ENCODE measurements at places on chromosomes 7 and 10. TPM values are rescaled to one million over a fixed set of nuclear protein-coding genes. Genes with fewer than 3 reads are reported as not detected.

DNA sequence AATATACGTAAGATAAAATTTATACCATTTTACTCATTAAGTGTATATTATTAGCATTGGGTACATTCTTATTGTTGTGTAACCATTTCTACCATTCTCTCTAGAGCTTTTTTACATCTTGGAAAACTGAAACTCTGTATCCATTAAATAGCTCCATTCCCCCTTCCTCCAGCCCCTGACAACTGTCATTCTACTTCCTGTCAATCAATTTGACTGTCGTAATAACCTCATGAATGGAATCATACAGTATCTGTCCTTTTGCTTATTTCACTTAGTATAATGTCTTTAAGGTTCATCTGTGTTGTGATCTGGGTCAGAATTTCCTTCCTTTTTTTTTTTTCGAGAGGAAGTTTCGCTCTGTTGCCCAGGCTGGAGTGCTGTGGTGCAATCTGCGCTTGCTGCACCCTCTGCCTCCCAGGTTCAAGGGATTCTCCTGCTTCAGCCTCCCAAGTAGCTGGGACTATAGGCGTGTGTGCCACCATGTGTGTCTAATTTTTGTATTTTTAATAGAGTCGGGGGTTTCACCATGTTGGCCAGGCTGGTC, 15.6 kb downstream of the ZRANB1 start:
- H3K36me3 ChIP-seq = no peaks in the 10 kb centered on the region
- peaks cover 63% of the 10 kb centered on the region for H3K4me1 ChIP-seq
- peak overlapping the region; percentile 55 for H3K27ac ChIP-seq

DNA sequence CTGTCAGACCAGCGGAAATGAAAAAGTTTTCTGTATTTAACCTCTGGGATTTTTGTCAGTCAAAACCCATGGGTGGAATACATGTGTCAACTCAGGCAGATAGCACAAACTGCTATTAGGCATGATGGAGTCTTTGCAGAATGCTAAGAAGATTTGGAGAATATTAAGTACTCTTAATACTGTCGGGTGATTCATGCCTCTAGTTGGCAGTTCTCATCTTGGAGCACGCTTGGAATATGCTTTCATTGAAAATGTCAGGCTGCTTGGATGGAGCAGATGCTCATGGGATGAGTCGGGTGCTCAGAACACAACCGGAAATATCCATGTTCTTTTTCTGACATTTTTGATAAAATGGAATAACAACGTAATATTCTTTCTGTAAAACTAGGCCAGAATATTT, 27.6 kb upstream of the PRKG1 start:
- no peaks in the 10 kb centered on the region for H3K36me3 ChIP-seq
- H3K4me1 ChIP-seq = peaks cover 49% of the 10 kb centered on the region
- no peak overlapping the region for H3K27ac ChIP-seq
- no peak for DNase-seq
- H3K4me3 ChIP-seq = no peak overlapping the region

DNA sequence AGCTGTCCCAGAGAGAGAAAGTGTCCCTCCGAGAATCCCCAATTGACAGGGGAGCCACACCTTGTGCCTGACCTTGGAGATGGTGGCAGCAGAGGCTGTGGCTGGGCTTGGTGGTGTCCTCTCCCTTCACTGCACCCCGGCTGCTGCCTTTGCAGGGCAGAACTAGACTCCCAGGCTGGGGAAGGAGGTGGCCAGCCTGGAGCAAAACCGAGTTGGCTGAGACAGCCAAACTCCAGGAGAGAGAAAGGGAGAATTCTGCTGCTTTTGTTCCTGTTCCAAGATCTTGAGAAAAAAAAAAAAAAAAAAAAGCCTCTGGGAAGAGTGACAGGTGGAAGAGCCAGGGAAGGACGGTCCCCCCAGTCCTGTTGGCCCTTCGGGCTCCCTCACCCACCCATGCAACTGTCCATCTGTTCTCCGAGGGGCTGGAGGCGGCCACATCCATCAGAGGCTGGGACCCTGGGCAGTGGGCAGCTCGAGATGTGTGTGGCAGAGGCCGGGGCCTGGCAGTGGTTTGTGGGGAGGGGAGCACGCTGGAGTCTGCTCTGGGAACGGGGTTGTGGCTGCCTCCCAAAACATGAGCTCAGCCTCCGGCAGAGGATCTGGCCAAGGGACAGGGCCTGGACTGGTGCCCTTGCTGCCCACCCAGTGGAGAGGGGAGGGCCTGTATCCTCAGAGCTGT, 35.5 kb downstream of the CLIP2 start:
- DNase-seq = no peak
- no peaks in the 10 kb centered on the region for H3K36me3 ChIP-seq
- no peak overlapping the region for H3K4me3 ChIP-seq
- H3K27ac ChIP-seq = no peak overlapping the region
- H3K4me1 ChIP-seq = no peaks in the 10 kb centered on the region

GRCh38 chr10:54131833-54132232, 669.2 kb downstream of the PCDH15 start:
- no peak overlapping the region for H3K27ac ChIP-seq
- H3K4me1 ChIP-seq = no peaks in the 10 kb centered on the region
- H3K4me3 ChIP-seq = no peak overlapping the region
- no peaks in the 10 kb centered on the region for H3K27me3 ChIP-seq

GSTK1 gene
- total RNA-seq = 88.2 TPM

PON1 gene
- not detected for total RNA-seq

DNA sequence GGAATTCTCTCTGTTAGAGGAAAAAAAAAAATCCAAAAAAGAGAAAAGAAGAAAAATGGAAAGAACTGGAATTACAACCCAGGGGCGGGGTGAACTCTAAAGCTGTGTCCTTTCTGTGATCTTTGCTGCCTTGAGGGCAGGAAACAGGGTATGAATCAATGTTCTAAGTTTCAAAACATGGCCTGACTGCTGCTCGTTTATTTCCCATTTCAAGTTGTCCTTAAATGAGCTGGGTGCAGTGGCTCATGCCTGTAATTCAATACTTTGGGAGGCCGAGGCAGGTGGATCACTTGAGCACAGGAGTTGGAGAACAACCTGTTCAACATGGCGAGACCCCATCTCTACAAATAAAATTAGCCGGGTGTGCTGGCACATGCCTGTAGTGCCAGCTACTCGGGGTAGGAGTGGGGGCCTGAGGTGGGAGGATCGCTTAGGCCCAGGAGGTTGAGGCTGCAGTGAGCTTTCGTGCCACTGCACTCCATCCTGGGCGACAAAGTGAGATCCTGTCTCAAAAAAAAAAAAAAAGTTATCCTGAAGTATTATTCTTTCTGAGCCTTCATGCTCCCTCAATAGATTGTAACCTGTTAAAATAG, 24.7 kb upstream of the TFAM start:
- H3K4me1 ChIP-seq = peaks cover 45% of the 10 kb centered on the region
- H3K4me3 ChIP-seq = no peak overlapping the region
- peak overlapping the region; percentile 65 for H3K27ac ChIP-seq
- H3K36me3 ChIP-seq = no peaks in the 10 kb centered on the region
- no peaks in the 10 kb centered on the region for H3K27me3 ChIP-seq
- peak; percentile 65 for DNase-seq

DNA sequence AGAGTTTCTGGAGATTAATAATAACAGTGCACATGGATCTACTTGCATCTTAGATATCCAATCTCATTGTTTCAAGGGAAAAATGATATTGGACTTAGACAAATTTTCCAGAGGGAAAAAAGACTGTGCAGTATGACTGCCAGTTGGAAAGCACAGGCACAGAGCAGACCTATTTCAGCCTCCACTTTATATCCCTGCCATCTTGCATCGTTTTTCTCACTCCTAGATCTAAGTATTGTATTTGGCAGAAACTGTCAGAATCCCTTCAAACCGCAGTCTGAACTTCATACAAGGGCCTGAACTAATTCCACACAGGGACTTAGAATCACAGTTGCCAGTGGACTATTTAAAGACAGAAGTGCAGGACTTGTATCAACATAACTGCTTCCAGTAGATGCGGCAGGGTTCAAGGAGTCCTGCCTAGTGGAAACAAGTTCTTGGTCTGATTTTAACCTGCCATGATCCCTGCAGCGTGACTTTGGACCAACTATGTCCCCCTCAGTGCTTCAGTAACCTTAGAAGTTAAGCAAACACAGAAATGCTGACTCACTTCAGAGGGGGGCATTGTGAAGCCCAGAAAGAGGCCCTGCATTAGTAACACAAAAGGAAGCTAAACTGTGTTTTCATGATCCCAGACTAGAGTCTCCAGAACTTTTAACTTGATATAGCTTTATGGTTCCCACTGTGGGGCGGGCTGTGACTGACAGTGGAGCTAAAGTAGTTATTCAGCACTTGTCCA, 95.7 kb upstream of the PALS2 start:
- DNase-seq = no peak
- peak overlapping the region; percentile 1 for H3K4me3 ChIP-seq
- peak overlapping the region; percentile 61 for H3K27ac ChIP-seq
- H3K27me3 ChIP-seq = no peaks in the 10 kb centered on the region

DNA sequence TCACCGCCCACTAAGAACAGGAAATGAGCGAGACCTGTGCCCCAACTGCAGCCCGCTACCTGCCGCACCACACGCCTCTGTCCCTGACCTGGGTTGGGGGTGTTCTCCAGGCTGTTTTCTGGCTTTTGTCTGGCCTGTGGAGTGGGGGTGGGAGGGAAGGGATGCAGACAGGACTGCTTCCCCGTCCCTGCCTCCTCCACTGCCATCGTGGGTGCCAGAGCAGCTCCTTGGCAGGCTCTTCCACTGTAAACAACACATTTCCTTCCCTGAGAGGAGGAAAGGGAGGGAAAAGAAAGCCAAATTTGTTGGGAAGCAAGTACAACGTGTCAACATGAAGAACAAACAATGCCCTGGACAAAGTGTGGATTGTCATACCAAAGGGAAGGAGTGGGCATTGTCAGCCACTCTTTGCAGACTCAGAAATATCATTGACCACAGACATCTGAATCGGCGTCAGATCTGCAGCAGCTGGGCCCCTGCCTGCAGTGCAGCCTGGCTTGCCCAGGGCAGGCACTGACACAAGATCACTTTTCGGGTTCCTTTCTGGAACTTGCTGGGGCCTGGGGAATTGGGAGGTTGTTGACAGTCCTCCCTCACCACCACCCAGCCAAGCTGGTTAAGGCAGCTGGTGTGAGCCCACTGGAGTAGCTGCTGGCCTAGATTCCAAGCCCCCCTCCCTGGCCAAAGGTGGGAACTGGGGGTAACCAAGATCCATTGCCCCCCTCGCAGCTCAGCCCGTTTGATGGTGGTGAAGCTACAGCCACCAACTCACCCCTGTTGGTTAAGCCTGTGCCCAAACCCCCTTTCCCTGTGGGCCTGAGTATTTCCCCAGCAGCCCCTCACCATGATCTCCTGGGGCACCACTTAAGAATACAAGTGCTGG, 22.6 kb upstream of the TRIM8 start:
- no peaks in the 10 kb centered on the region for H3K27me3 ChIP-seq
- peak; percentile 52 for DNase-seq
- H3K4me3 ChIP-seq = no peak overlapping the region
- H3K4me1 ChIP-seq = peaks cover 60% of the 10 kb centered on the region
- H3K27ac ChIP-seq = peak overlapping the region; percentile 69

GRCh38 chr7:90165724-90166123, 11.5 kb downstream of the STEAP1 start:
- no peaks in the 10 kb centered on the region for H3K4me1 ChIP-seq
- DNase-seq = no peak
- no peak overlapping the region for H3K4me3 ChIP-seq
- no peaks in the 10 kb centered on the region for H3K36me3 ChIP-seq
- H3K27me3 ChIP-seq = no peaks in the 10 kb centered on the region

PALD1 gene
- 4.0 TPM for total RNA-seq

DNA sequence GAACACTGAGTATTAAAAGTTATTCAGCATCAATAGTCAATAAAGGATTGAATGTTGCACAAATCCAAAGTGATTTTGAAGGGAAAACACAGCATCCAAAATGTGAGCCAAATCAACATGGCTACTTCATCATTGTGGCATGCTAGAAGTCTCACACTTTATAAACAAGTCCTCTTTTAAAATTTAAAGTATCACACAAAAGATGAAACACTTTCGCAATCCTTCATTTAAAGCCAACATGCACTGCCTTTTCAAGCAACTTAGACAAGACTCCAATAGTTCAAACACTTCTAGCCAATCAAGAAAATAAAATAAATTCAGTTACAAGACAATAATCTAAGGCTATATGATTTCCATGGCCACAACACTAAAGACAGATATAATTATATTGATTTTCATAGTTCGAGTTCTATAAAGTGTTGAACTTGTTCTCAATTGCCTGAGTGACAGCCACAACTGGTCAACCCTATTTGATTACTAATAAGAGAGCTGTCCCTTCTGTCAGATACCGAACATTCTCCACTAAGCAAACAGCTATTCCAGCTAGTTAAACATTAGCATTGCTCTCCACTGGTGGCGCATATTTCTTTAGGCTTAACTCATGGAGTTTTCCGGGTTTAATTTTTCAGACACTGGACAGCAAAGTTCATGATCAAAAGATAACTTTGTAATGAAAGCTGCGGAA, 8.3 kb downstream of the EBF3 start:
- H3K27ac ChIP-seq = peak overlapping the region; percentile 94
- no peaks in the 10 kb centered on the region for H3K36me3 ChIP-seq
- peak overlapping the region; percentile 83 for H3K4me3 ChIP-seq
- H3K27me3 ChIP-seq = no peaks in the 10 kb centered on the region
- H3K4me1 ChIP-seq = peaks cover 63% of the 10 kb centered on the region
- no peak for DNase-seq

FFAR4 gene
- not detected for total RNA-seq

ACSM6 gene
- not detected for total RNA-seq

BTBD16 gene
- total RNA-seq = 0.32 TPM

GRCh38 chr10:118900617-118901016, 128.9 kb upstream of the NANOS1 start:
- no peak overlapping the region for H3K4me3 ChIP-seq
- no peaks in the 10 kb centered on the region for H3K27me3 ChIP-seq
- DNase-seq = no peak
- no peaks in the 10 kb centered on the region for H3K36me3 ChIP-seq
- H3K27ac ChIP-seq = no peak overlapping the region

DNA sequence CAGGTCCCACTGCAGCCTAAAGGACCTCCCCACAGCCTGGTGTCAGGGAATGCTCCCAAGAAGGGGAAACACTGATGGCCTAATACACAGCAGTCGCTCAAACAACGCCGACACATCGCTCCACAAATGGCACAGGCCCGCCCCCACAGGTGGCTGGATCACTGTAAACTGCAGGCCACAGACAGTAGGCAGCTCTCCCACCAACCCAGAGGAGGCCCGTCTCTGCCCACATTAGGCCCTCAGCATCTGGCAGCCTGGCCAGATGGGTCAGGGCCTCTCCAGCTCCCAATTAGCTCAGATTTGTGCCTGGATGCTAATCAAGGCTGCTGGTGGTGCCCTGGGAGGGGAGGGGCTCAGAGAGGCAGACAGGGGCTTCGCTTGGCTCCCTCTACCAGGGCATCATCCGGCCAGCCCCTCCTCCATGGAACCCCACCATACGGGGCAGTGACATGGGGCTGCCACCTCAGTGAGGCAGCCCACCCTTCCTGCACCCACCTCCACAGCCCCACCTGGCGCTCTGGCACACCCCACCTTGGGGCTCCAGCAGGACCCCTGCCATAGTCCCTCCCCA, 42.7 kb downstream of the CAMK2B start:
- peaks cover 64% of the 10 kb centered on the region for H3K4me1 ChIP-seq
- H3K36me3 ChIP-seq = no peaks in the 10 kb centered on the region
- H3K4me3 ChIP-seq = no peak overlapping the region
- no peaks in the 10 kb centered on the region for H3K27me3 ChIP-seq
- peak; percentile 54 for DNase-seq

Measured in psoas muscle (tissue), 8 donors.